Activated CD4-positive, CD25-positive, alpha-beta regulatory T cell treated with anti-CD3 and anti-CD28 coated beads, Interleukin-2, amount 50 U/mL, for 72 hours (primary cell): ENCODE measurements at places on chromosomes 2 and 18.

DNA sequence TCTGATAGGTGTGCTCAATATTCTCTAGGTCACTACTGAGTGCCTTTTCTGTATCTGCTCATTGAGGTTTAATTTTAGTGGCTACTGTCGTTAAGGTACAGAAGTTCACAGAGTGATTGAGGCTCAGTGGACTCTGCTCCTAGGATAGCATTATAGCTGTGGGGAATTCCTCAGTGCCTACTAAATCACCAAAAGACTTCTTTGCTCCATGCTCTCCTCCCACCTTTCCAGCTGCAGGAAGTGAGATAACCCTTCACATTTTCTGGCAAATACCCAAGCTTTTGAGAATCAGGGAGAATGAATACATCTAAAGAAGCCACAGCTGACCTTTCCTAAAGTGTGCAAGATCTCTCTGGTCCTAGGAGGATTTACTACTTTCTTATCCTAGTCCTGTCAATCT lies 95.2 kb upstream of the FSIP2 start:
- no peak for DNase-seq

DNA sequence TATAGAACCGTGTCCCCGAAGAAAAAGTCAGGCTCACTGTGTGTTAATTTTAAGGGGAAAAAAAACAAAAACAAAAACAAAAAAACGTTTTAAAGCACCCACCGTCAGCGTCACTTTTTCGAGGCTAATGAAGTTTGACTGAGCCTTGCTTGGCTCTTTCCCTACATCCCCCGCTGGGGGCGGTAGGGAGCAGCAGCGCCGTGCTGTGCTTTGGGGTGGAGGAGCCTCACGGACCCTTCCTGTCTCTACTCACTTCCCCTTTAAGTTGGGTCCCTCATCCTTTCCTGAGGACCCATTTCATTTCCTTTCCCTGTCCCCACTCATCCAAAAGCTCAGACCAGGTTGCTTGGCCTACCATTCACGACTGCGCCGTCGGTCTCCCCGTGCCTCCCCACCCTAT lies 82.8 kb upstream of the RPL31 start:
- DNase-seq: no peak

DNA sequence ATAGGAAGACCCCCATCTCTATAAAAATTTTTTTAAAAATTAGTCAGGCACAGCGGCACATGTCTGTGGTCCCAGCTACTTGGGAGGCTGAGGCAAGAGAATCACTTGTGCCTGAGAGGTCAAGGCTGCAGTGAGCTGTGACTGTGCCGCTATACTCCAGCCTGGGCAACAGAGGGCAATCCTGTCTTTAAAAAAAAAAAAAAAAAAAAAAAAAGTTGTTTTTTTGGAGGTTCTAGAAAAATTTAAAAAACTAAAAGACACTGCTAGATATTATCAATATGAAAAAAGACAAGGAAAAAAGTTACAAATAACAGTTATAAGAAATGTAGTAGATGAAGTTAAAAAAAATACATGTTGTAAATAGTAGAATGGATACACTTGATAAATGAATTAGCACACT lies 56.1 kb upstream of the C2orf15 start:
- DNase-seq: no peak

- no peak for DNase-seq
Measured at GRCh38 chr2:84458551-84459017, 496 bp downstream of the SUCLG1 start.

DNA sequence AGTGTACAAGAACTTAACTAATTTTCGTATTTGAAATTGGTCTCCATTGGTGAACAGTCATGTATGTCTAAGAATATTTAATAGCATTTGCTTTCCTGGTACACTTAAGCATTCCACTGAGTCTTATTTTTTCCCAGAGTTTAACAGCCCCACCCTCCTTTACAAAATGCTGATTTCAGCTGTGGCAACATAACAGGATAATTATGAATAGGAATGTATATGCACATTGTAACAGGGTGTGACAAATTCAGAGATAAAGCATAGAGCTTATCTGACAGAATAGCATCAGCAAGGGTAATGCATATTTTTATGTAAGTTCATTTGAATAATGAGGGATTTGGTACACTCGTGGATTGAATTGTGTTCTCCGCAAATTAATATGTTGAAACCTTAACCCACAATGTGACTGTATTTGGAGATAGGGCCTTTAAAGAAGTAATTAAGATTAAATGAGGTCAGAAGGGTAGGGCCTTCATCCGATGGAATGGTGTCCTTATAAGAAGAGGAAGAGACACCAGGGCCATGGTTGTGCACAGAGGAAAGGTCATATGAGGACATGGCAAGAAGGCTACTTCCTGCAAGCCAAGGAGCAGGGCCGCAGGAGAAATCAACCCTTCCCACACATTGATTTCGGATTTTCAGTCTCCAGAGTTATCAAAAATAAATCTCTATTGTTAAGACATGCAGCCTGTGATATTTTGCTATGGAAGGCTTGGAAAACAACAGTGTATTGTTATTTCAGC lies 439.7 kb upstream of the CDH20 start:
- no peak for DNase-seq

DNA sequence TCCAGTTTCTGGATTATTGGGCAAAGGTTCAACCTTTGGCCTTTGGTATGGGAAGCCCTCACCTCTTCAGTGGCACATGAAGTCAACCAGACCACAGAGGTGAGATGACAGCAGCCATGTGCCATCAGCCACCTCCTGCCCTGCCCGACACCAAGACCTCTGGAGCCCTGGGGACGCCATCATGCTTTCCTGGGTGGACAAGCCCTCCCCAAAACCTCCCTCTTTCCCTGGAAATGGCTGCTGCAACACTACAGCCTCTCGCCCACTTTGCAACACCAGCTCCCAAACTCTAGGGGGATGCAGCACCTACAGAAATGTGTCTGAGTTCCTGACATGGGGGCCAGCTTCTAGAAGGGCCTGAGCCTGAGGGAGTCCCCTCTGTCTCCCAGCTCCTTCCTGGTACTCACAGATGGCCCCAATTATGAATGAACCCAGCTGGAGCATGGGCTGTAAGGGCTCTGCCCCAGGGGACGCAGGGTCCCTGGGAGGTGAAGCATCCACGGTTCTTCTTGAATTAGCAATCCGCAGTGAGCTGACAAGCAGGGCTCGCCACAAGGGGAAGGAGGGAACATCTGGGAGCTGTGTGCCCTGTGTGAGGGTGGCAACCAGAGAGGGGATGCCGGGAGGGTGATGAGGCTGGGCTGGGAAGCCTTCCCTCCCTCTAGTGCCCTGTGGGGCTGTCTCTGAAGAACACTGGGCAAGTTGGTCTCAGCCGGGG lies 268.5 kb upstream of the HDAC4 start:
- DNase-seq: no peak

DNA sequence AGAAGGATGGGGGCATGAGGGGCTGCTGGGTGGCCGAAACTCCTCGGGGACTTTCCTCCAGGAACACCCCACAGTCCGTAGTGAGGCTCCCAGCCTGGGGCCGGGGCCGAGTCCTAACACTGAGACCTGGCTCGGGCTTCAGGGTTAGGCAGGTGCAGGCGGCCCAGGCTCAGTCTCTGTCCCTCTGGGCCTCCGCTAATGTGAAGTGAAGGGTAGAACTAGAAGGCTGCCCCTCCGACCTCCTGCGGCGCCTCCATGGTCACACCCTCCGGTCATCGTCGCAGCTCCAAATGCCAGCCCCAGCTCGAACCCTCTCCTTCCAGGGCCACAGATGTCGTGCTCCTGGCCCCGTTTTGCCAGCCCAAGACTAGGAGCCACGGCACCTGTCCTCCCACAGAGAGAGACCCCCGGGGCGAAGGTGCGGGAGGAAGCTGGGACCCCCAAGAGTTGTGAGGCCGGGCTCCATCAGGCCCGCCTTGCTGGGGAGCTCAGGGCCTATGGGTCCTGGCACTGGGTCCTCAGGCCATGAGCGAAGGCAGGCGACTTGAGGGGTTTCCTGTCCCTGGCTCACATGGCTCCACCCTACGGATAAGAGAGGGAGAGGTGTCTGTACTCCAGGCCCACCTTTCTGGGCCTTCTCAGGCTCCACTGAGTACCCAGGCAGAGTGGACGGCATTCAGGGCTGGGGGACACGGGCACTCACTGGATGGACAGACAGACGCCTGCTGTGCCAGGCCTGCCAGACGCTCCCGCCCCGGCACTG lies 797 bp downstream of the ANO7 start:
- no peak for DNase-seq

- DNase-seq: no peak
Measured at GRCh38 chr2:147679191-147679954, 165.5 kb upstream of the ACVR2A start.

DNA sequence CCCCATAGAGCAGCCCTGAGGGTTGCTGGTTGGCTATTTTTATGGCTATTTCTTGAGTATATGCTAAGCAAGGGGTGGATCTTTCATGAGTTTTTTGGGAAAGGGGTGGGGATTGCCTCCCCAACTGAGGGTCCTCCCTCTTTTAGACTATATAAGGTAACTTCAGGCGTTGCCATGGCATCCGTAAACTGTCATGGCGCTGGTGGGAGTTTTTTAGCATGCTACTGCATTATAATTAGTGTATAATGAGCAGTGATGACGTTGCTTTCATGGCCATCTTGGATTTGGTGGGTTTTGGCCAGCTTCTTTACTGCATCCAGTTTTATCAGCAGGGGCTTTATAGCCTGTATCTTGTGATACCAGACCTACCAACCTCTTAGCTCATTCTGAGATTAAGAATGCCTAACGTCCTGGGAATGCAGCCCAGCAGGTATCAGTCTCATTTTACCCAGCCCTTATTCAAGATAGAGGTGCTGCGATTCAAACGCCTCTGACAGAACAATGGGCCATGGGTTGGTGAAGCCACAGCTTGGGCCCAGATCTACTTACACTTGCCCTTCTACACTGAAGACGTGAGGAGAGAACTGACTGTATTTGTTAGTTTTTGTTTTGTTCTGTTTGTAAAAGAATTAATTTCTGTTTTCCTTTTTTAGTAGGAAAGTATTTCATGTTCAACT lies 53.8 kb upstream of the TMEM163 start:
- no peak for DNase-seq

DNA sequence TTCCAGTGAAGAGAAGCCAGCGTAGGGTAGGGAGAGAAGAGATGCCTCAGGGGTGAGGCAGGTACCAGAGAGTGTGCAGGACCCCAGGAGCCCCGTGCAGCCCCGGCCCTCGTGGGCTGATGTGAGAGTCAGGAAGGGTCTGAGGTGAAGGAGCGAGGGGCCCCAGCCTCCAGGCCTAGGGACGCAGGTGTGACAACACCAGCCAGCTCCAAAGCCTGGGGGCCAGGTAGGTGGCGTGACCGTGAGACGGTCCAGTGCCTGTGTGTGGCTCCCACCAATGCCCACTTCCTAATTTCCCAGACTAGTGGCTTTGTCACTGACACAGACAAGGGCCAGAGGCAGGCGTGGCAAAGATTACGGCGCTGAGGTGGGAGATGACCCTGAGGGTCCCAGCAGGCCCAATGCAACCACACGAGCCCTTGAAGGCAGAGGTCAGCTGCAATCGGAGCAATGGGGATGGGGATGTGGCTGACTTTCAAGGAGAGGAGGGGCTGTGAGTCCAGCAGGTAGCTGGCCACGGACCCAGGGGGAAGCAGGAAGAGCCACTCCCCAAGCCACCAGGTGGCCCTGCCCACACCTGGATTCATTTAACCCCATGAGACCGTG lies 86.0 kb upstream of the SNTG2 start:
- DNase-seq: no peak

DNA sequence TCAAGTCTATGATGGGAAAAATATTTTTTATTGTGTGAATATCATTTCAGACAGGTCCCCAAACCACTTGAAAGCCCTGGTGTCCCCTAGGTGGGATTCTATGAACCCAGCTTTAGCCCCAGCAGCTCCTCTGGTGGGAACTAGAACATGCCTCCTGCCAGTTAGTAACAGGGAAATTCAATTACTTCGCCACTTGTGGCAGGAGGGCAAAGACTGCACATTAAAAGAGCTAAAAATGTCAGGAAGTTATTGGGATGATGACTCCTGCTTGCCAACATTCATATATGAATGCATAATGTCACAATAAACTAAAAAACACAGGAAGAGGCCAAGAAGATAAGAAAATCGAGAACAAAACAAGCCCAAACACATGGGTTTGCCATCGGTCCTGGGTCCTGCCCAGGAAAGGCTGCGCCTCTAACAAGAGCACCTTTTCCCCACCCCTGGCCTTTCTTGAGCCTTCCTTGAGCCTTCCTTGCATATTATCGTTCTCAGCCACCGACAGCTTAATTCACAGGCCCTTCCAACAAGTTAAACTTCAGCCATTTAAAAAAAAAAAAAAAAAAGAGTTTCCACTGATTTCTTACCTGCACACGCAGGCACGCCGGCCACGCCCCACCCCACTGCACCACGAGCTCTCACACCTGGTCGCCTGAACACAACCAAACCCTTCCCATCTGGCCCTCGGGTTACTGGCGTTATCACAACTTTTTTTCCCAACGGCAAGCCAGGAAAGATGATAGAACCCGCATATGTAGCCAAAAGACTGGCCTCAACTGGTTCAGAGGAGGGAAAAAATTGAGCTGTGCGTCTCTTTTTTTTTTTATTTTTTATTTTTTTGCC lies 23.4 kb downstream of the BCL11A start:
- DNase-seq: no peak

DNA sequence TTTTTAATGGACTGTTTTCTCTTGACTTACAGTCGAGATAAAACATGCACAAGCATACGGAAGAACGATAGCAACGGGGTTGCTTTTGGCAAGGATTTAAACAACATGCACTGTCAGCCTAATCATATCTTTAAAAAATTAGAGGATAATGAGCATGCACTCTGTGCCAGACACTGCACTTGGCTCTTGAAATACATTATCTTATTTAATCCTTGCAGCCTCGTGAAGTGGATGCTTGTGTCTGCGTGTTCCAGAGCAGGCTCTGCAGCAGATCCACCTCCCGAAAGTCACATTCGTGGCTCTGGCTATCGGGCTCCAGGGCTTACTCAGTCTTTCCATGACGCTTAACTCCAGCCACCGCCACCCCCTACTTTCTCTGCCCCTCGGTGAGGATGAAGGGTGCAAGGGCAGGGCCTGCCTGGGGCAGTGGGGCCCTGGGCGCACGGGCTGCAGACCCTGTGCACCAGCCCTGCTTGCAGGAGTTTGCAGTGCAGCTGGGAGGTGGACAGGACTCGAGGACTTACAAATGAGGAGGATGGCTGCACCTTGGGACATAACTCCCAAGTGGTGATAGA lies 61.7 kb downstream of the ACKR3 start:
- DNase-seq: no peak

- no peak for DNase-seq
Measured at GRCh38 chr2:173412628-173413027, 58.0 kb downstream of the CDCA7 start.

DNA sequence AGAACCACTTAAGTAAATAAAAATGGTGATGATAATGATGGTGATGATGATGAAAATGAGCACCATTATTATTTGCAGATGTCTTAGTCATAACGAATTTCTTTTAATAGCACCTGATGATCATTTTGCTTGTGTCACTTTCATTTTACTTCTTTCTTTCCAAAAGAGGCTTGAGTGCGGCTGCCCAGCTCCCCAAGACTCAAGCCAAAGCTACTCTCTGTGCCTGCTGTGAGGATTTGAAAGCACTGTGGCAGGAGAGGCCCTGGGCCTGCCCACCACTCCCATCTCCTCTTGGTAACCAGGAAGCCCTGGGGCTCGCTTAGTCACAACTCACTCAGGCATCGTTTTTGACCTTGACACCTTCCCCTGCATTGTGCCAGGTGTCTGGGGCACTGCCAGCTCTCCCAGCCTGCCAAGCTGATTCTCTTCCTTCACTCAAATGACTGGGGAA lies 41.2 kb downstream of the RPL37A start:
- no peak for DNase-seq

GRCh38 chr18:49321797-49322461 lies 138.5 kb downstream of the DYM start:
- DNase-seq: no peak
